ENCODE measurements at places on chromosomes 12 and 14. TPM values are rescaled to one million over a fixed set of nuclear protein-coding genes. Genes with fewer than 3 reads are reported as not detected.

INHBE gene
- total RNA-seq, result 1.0 TPM

CLEC1B gene
- total RNA-seq, result not detected

KRT79 gene
- 1.6 TPM for total RNA-seq

PLA2G1B gene
- total RNA-seq, result not detected

CLEC4D gene
- under 0.01 TPM for total RNA-seq

MORN3 gene
- total RNA-seq, result under 0.01 TPM

BDKRB2 gene
- 2.6 TPM for total RNA-seq

TAS2R9 gene
- total RNA-seq, result 0.52 TPM

P3H3 gene
- 19.8 TPM for total RNA-seq

IFNG gene
- not detected for total RNA-seq

MYH6 gene
- 2.1 TPM for total RNA-seq

FGF6 gene
- 16.2 TPM for total RNA-seq

PLD4 gene
- total RNA-seq, result 7.8 TPM

GPR137C gene
- total RNA-seq, result 1.6 TPM

APOLD1 gene
- total RNA-seq, result 9.9 TPM

CLEC2A gene
- total RNA-seq, result not detected

CHGA gene
- total RNA-seq, result 0.52 TPM

CSRP2 gene
- total RNA-seq, result 20.4 TPM

P2RX4 gene
- 14.6 TPM for total RNA-seq

CCDC60 gene
- not detected for total RNA-seq

Data from skeletal muscle tissue (tissue), 5 donors.